ENCODE measurements at places on chromosomes 2 and 18. TPM values are rescaled to one million over a fixed set of nuclear protein-coding genes. Genes with fewer than 3 reads are reported as not detected.

DNA sequence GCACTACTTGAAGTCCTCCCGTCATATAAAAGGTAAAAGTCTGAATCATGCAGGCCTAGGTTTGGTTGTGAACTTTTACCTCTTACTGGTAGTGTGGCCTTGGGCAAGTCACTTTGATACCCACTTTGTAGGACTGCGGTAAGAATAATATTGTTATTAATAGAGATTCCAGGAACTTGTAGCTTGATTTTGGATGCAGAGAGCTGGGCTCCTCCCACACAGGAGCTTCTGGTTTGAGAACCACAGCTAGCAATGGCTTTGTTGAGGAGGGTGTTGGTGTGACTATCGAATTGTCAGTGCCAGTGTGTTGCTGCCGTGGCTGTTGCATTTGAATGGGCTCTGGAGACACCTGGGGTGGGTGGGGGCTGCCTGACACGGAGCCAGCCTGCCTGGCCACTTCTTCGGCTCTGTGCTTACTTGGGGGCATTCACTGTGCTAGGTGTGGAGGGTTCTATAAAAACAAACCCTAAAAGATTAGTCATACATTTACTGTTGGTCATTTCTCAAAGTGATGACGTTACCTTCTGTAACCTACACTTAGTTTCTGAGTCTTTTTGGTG is 38.5 kb downstream of the ASAP2 start:
- no peak for DNase-seq

DNA sequence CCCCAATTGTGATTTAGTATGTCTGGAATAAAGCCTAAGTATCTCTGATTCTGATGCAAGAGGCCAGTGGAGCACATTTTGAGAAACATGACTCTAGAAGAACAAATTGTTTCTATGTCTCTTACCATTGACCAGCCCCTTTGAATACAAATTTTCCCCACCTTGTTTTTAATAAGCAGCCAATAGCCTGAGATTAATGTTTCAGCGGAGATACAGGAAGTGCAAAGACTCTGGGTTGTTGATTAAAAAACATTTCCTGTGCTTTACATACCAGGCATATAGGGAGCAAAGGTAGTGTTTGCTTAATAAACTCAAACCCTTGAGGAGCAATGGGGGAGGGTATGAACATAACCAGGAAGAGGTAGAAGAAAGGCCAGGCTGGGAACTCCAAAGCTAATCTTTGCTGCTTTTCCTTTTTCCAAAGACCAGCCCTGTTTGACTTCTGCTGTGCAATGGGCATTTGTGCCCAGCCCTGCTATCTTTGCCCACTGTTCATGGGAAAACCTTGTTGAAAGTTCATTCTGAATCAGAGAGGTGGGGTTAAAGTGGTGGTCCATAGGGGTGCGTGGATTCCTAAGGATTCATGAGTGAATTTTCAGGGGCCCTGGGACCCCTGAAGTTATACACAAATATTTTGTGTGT is 29.3 kb downstream of the UPP2 start:
- no peak for DNase-seq

- no peak for DNase-seq
These were observed 38.3 kb upstream of the EPB41L3 start for GRCh38 chr18:5582076-5582475.

- no peak for DNase-seq
These were observed 1.2 kb downstream of the TFPI start for GRCh38 chr2:187552828-187553681.

DNA sequence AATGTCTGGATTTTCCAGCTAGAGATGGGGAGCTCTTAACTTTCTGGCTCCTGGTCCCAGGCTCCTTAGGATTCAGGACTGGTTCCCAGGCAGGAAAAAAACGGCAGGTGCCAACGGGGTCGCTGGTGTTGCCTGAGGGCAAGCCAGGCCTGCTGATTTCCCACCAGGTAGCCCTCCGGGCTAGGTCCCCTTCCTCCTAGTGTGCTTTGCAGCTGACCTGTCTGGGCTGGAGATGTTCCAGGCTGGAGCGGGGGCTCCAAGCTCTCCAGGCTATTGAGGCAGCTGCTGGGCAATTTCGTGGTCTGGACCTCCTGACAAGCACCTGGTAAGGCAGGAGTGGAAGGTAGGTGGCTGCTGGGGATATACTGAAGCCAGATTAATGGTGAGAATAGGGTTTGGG is 2.0 kb upstream of the MRPL53 start:
- DNase-seq: no peak

DNA sequence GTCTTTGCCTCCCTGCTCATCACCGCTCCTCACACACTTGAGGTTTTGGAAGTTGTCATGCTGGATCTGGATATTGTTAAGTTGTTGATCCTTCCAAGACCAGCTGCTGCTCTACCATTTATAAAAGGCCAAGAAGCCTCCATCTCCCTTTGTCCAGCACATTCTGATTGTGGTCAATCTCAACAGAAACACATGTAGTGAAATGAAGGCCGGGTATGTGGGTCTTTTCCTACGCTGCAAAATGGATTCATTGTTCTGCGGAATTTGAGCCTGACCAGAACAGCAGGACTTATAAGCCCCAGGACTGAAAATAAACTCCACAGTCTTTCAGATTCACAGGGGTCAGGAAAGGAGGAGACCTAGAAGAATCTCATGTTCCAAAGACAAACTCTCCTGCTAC is 238.4 kb downstream of the CMPK2 start:
- DNase-seq: no peak

- no peak for DNase-seq
These were observed 47.4 kb upstream of the ANKRD44 start for GRCh38 chr2:197357986-197358385.

DNA sequence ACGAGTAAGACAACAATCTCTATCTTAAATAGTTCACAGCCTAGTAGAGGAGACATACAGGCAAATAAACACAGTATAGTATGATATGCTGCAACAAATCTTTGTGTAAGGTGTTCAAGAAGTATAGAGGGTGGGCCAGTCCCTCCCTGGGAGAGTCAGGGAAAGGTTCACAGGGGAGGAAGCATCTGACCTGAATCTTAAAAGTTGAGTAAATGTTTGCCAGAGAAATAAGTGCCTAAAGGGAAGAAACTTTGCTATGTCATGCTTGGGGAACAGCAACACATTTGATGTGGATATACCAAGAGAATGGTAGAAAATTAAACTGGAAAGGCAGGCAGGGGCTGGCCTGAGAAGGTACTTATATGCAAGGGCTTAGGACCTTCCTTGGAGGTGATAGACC is 125.7 kb upstream of the CYP26B1 start:
- no peak for DNase-seq

DNA sequence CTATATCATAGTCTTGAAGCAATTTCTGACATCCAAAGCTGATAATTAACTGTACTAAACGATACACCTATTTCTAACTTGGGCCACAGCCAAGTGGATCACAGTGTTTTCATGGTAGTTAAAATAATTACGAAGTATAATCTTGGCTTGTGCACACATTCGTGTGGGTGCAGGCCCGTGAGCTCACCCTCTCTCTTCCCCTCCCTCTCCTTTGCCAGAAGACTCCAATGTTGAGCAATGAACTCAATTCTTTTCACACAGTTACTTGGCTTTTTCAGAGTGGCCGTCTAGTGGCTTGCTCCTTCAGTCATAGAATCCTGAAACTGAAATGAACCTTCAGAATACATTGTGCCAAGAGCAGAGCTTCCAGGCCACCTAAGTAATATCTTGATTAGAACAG is 178.7 kb downstream of the NCKAP5 start:
- no peak for DNase-seq

DNA sequence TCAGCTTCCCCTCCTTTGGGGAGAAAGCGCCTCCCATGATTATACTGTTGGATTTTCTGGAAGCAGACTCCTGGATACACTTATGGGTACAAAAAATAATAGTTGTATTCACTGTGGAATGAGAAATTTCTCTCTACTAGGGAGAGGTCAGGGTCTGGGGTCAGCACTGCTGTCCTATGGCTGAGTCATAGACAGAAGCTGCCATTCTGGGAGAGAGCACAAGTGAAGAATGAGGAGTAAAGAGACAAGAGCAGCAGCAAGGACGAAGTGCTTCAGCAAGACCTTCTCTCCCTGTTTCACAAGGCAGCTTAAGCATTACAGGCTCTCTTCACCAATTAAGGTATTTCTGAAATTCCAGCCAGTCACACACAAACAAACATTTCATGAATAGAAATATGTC is 10.1 kb upstream of the UNC80 start:
- DNase-seq: no peak

GRCh38 chr2:174730698-174731018 is 33.6 kb downstream of the CHRNA1 start:
- DNase-seq: no peak

DNA sequence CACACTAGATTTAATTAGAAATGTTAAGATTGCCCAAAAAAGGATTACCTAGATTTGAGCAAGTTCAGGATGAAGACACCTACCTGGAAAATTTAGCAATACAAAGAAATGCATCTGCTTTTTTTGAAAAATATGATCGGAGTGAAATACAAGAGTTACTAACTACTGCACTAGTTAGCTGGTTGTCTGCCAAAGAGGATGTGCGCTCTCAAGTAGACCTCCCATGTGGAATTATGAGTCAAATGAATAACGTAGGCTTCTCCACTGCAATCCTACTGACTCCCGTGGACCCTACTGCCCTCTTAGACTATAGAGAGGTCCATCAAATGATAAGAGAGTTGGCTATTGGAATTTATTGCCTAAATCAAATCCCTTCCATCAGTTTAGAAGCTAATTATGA is 2.0 kb downstream of the ANKAR start:
- DNase-seq: no peak

DNA sequence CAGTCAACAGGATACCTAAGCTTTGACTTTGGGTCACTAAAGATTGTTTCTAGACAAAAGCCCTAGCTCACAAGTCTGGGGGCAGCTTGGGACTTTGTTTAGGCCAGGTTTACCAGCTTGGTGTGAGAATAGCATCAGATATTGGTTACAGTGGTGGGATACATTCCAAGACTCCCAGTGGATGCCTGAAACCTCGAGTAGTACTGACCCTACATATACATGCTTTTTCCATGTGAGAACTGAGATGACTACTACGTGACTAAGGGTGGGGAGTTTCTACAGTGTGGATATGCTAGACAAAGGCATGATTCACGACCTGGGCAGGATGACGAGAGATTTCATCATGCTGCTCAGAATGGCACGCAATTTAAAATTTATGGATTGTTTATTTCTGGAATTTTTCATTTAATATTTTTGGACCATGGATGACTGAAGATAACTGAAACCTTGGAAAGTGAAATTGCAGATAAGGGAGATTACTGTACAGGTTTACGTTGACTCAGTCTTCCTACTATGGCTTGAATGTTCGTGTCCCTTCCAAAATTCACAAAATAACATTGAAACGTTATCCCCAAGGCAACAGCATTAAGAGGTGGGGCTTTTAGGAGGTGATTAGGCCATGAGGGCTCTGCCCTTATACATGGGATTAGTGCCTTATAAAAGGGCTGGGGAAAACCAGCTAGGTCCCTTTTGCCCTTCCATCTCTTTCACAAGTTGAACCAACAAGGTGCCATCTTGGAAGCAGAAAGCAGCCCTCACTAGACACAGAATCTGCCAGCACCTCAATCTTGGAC is 50.2 kb upstream of the CTAGE1 start:
- DNase-seq: no peak

GRCh38 chr2:100185516-100185915 is 43.1 kb upstream of the AFF3 start:
- no peak for DNase-seq

DNA sequence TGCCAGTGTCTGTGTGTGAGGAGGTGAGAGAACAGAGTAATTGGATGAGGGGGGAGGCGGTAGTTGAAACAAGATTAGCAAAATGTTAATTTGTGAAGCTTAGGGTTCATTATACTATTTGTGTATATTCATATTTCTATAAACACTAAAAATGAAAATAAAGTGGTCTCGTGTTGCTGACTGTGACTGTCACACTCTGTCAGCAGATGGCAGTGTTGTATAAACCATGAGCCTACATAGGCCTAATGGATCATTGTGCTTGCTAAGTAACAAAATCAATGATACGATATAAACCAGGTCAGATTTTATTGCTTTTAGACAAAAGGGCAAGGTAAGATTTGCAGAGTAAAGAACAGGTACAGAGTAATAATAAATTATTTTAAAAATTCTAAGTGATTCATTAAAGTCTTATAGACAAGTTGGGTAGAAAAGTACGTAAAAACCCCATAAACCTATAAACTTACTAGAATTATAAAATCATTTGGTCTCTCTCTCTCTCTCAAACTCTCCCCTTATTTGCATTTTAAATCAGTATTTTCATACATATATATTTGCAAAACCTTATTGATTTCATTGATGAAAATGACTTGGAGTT is 182.7 kb downstream of the RPIA start:
- no peak for DNase-seq

DNA sequence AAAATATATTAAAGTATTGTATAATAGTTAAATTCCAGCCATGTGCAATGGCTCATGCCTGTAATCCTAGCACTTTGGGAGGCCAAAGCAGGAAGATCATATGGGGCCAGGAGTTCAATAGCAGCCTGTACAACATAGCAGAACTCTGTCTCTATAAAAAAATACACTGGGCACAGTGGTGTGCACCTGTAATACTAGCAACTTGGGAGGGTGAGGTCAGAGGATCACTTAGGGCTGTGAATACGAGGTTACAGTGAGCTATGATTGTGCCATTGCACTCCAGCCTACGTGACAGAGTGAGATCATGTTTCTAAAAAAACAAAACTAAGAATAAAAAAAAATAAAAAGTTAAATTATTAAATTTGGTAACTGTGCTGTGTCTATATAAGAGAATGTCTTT is 36.1 kb downstream of the ZRANB3 start:
- DNase-seq: no peak

DNA sequence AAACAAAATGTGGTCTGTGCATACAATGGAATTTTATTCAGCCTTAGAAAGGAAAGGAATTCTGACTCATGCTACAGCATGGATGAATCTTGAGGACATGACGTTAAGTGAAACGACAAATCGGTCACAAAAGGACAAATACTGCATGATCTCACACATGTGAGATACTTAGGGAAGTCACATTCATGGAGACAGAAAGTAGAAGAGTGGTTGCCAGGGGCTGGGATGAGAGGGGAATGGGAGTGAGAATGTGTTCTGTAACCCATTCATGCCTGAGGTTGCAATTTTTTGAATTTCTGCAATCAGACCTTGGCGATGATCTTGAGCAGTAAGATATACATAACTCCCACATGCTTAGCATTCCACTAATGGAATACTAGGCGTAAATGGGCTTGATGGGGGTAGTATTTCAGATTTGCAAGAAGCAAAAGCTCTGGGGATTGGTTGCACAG is 22.0 kb downstream of the FHL2 start:
- no peak for DNase-seq

GRCh38 chr2:17430326-17430725 is 87.9 kb downstream of the RAD51AP2 start:
- DNase-seq: no peak

ANKRD30BL gene
- total RNA-seq: not detected

HYCC2 gene
- 25.7 TPM for total RNA-seq

MAL gene
- total RNA-seq: not detected

HTR2B gene
- not detected for total RNA-seq

SOX11 gene
- total RNA-seq: 154 TPM

CLIP4 gene
- total RNA-seq: 13.7 TPM

PLCD4 gene
- total RNA-seq: 0.38 TPM

ABCG5 gene
- not detected for total RNA-seq

Data from progenitor cell of endocrine pancreas (in vitro differentiated cells).